Activated naive CD4-positive, alpha-beta T cell treated with anti-CD3 and anti-CD28 coated beads for 36 hours (primary cell): ENCODE measurements at places on chromosomes 13 and 19. TPM values are rescaled to one million over a fixed set of nuclear protein-coding genes. Genes with fewer than 3 reads are reported as not detected.

DNA sequence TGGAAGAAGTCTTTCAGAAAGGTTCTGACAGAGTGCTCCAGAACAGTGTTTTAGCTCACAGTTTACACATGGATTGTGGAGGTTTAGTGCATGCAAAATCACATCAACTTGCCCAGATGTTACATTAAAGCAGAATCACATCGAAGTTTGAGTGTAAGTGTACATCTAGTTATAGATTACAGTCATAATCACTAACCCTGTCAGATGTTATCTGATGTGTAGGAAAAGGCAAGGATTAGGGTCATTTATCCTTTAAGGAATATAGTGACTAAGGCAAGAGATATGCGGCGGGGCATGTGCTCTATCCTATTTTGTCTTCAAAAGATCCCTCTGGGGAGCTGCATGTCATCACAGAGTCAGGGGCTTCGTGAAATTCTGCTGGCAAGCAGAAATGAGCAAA, 66.9 kb downstream of the CYSLTR2 start:
- H3K4me3 ChIP-seq, result no peak overlapping the region
- peaks cover 6% of the 10 kb centered on the region for H3K36me3 ChIP-seq
- no peak overlapping the region for H3K27ac ChIP-seq
- no peak for DNase-seq
- no peaks in the 10 kb centered on the region for H3K4me1 ChIP-seq
- no peaks in the 10 kb centered on the region for H3K27me3 ChIP-seq

GRCh38 chr19:16788479-16788878, 40.7 kb upstream of the SIN3B start:
- DNase-seq, result no peak
- H3K4me3 ChIP-seq, result no peak overlapping the region
- H3K27me3 ChIP-seq, result no peaks in the 10 kb centered on the region
- peaks cover 4% of the 10 kb centered on the region for H3K36me3 ChIP-seq
- no peak overlapping the region for H3K27ac ChIP-seq
- no peaks in the 10 kb centered on the region for H3K4me1 ChIP-seq

DNA sequence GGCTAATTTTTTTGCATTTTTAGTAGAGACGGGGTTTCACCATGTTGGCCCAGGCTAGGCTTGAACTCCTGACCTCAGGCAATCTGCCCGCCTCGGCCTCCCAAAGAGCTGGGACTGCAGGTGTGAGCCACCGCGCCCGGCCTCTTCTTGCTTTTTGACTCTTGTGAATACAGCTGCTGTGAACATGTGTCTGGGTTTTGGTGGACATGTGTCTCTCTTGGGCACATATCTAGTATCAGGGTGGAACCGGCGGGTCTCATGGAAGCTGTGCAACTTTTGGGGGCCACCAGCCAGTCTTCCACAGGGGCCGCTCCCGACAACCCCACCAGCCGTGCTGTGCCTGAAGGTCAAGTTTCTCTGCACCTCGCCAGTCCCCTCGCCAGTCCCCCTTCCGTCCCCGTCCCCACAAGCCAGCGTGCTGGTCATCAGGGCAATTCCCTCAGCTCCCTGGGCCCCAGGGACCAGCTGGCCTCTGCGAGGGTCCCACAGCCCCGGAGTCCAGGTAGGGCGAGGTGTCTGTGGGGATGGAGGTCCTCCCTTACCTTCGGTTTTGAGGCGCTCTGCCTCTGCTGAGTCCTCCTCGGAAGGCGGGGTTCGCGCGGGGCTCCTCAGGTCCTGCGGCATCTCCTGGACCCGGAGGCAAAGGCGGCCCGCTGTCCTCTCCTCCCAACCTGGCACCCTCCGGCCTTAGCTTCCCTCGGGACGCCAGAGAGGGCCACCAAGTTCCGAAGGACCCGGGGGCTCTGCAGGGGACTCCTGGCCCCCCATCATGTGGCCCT, 16.3 kb downstream of the SGTA start:
- H3K27ac ChIP-seq, result no peak overlapping the region
- no peaks in the 10 kb centered on the region for H3K27me3 ChIP-seq
- H3K4me3 ChIP-seq, result no peak overlapping the region
- peaks cover 9% of the 10 kb centered on the region for H3K36me3 ChIP-seq
- DNase-seq, result no peak

DNA sequence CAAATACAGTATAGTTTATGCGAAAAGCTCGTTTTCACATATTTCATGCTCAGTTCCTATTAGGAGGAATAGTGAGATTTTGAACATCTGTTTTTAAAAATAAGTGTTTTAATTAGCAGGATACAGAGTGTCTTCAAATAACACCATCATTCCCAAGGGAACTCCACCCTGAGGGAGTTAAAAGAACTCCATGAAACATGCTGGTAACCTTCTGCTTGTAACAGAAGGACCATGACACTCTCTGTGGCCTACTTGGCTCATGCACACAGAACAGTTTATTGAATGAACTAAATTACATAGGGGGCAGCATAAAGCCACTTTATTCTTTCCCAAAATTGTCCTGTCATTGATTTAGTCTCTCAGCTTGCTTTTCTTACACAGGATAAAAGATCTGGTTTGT, 809.5 kb upstream of the SLITRK6 start:
- DNase-seq, result no peak
- H3K4me1 ChIP-seq, result no peaks in the 10 kb centered on the region
- H3K27me3 ChIP-seq, result no peaks in the 10 kb centered on the region
- no peak overlapping the region for H3K27ac ChIP-seq
- no peak overlapping the region for H3K4me3 ChIP-seq
- no peaks in the 10 kb centered on the region for H3K36me3 ChIP-seq

GRCh38 chr19:14107581-14108461, 9.7 kb downstream of the PRKACA start:
- H3K36me3 ChIP-seq, result peaks cover 2% of the 10 kb centered on the region
- no peaks in the 10 kb centered on the region for H3K27me3 ChIP-seq
- H3K27ac ChIP-seq, result no peak overlapping the region
- no peak overlapping the region for H3K4me3 ChIP-seq
- no peak for DNase-seq

- no peak for DNase-seq
- no peak overlapping the region for H3K27ac ChIP-seq
Measured at GRCh38 chr13:111342721-111343120, 22.3 kb downstream of the TEX29 start.

Gene SYCN
- total RNA-seq, result not detected

Gene TNNI3
- total RNA-seq, result not detected
